Glomerular endothelial cell (primary cell): ENCODE measurements at places on chromosomes 2 and 18.
A peak's percentile ranks its signal among the peaks of the same experiment; 100 is the strongest.

- DNase-seq, result no peak
Measured at GRCh38 chr18:32156855-32157254, 33.0 kb upstream of the MEP1B start.

DNA sequence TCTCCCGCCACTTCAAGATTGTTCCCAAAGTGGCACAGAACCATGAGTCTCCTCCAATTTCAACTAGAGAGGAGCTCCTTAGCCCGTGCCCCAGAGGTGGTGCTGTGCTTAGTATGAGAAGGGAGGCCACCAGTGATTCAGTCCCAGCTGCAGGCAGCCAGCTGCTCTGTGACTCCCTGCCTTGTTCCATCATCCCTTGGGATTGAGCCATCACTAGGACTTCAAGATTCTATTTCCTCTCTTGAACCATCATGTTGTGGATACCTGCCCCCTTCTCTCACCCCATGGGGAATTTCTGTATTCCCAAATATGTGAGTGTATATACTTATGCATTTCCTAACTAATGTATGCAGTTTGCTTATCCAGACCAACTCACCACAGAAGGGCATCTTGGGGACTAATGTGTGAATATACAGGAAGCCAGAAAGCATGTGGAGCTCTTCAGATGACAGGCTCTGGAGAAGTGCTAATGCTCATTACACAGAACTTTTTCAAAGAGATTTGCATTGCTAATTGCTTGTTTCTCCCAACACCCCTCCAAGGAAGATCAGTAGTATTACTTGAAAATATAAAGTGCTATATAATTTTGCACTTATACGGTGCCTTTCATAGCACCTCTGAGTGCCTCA lies 111.0 kb upstream of the MAP3K20 start:
- no peak for DNase-seq

DNA sequence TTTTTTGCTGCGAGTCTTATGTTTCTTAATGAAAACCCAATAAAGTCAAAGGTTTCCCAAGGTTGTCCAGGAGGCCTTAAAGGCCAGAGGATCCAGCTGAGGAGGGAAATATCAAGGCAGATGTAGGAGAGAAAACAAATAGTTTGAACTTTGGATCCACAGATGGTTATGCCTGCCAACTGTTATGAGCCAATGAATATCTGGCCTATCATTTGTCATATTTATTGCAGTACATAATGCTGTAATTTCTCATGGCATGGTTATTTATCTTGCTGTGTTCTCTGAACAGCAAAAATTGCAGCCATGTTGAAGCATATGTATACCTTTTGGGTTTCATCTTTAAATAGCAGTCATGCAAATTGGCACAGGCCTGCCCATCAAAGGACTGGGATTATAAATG lies 38.2 kb upstream of the CAVIN2 start:
- no peak for DNase-seq

DNA sequence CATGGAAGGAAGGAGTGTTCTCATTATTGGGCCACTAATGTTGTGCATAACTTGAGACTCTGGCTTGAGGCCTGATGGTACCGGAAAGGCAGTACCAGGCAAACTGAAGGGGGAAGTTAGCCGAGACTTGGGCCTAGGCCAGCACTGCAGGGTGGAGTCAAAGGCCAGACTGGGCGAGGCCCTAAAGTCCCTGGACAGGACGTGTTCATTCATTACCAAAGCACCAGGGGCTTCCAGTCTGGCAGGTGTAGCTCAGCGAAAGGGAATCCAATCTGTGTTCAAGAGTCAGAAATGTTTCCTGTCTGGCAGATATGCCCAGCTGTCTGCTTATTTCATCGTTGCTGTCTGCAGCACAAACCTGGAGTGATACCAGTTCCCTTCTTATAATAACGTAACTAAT lies 4.7 kb upstream of the ITSN2 start:
- peak; percentile 47 for DNase-seq

DNA sequence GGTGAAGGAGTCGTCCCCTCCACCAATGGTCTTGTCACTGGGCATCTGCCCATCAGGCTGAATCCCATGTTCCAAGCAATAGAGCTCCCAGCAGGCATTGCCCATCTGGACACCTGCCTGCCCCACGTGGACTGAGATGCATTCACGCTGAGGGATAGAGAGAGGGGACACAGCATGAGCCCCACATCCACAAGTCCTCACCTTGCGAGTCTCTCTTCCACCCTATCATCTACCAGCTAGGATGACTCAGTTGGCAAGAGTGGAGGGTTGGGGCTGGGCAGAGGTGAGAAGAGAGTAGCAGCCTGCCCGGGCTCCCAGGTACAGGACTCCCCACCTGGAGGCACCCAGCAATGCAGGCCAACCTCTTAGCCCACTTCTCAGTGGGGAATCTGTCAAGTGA lies 959 bp upstream of the TUBA4B start:
- no peak for DNase-seq

DNA sequence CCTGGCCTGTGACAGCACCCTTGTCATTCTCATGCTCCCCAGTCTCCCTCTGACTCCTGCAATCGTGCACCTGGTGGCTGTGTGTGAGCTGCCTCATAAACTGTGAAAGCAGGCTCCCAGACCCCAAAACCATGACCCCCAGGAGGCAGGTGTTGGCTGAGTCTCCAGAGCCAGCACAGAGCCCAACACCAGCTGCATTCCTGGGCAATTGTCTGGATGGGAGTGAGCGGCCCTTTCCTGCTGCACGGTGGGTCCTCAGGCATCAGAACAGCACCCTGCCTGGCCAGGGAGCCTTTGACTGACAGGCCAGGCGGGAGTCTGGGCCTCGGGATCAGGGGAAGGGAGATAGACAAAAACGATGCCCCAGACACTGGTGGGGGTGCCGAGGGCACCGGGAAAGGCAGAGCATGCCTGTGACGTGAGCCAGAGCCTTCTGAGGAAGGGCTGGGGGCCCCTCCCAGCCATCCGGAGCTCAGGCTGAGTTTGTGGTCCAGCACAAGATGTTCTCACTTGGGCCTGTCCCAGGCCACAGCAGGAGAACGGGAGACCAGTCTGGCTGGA lies 135.1 kb upstream of the GPC1 start:
- DNase-seq, result no peak

DNA sequence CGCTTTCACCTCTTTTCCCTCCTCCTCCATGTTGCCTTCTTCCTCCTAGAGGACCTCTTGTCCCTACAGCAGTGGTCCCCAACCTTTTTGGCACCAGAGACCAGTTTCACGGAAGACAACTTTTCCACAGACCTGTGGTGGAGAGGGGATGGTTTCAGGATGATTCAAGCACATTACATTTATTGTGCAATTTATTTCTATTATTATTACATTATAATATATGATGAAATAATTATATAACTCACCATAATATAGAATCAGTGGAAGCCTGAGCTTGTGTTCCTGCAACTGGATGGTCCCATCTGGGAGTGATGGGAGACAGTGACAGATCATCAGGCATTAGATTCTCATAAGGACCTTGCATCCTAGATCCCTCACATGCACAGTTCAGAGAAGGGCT lies 152.2 kb upstream of the NCKAP5 start:
- no peak for DNase-seq

- no peak for DNase-seq
Measured at GRCh38 chr18:72378016-72378415, 166.1 kb downstream of the CBLN2 start.

- DNase-seq, result no peak
Measured at GRCh38 chr2:18790509-18791171, 201.3 kb upstream of the NT5C1B start.

DNA sequence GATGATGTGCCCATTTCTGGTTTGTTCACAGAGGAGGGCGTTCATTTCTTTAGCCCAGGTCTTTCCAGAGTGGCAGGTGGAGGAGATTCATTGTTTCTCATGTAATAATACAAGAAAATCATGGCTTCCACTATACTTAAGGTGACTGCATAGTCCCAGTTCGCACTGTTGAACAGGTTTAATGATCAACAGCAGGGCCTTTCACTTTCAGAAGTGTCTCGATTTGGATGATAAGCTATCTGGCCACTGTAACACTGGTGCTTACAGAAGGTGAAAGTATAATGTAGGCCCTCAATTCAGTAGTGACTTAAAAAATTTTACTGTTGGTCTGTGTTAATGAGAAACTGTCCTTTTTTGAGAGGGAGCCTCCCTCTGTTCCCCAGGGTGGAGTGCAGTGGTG lies 1.4 kb downstream of the RMC1 start:
- DNase-seq, result no peak

DNA sequence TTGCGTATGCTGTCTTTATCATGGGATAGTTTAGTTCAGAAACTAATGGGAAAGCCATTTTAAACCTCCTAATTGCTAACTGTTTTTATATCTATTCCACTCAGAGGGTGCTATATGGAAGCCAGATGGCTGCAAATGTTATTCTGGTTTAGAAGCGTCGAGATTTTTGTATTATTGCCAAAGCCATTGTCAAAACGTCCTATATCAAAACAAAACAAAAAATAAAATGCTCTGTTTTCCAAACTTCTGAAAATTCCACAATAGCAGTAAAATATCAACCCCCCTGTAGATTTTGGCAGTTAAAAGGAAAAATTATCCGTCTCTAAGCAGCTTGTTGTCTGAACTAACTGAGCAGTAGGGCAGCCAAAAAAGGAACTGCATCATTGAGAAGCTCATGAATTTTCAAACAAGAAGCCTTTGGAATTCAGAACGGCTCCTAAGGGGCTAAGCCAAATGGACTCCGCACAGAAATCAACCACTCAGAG lies 195.4 kb upstream of the CWC22 start:
- no peak for DNase-seq

GRCh38 chr18:10515456-10515855 lies 10.4 kb upstream of the NAPG start:
- DNase-seq, result no peak

GRCh38 chr18:36769611-36770314 lies 59.0 kb downstream of the TPGS2 start:
- no peak for DNase-seq

DNA sequence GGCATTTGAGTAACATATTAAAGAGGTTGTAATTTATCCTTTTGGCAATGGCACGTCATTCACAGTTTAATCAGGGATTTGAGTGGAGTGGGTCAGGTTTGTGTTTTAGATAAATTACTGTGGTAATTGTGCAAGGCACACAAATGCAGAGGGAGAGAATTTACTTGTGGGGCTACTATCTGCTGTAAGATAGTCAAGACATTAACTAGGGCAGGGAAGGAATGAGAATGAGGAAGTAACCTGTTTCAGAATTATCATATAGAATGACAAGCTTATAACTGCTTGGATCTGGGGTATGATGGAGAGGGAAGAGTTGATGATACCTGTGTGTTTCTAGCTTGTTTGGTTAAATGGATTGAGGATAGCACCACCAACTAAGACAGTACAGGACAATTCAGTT lies 58.9 kb upstream of the ZSWIM2 start:
- no peak for DNase-seq

- DNase-seq, result no peak
Measured at GRCh38 chr18:56568986-56569385, 69.4 kb downstream of the TXNL1 start.
